Stimulated activated CD8-positive, alpha-beta memory T cell treated with anti-CD3 and anti-CD28 coated beads, Interleukin-7, amount 100 ng/mL, for 1 hour (primary cell): ENCODE measurements at places on chromosomes 12 and 14.
A peak's percentile ranks its signal among the peaks of the same experiment; 100 is the strongest.

DNA sequence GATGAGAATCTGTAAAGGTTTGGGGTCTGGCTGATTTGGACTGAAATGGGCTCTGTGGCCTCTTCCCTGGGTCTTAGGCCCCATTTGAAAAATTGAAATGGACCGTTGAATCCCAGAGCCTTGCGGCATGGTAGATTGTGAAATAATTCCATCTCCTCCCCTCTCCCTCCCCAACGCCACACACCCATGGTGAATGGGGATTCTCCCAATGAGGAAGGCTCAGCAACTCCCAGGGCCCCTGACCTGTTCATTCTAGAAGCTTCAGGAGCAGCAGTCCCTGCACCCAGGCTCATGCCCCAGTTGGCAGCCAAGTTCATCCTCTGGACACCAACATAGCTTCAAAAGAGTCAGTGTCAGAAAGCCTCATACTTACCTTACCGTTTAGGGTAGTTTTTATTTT, 217.4 kb downstream of the ZFP36L1 start:
- DNase-seq, result no peak

- DNase-seq, result no peak
Measured at GRCh38 chr14:54314365-54315104, 82.3 kb upstream of the CDKN3 start.

GRCh38 chr12:112815589-112816321, 24.2 kb downstream of the RPH3A start:
- no peak for DNase-seq

DNA sequence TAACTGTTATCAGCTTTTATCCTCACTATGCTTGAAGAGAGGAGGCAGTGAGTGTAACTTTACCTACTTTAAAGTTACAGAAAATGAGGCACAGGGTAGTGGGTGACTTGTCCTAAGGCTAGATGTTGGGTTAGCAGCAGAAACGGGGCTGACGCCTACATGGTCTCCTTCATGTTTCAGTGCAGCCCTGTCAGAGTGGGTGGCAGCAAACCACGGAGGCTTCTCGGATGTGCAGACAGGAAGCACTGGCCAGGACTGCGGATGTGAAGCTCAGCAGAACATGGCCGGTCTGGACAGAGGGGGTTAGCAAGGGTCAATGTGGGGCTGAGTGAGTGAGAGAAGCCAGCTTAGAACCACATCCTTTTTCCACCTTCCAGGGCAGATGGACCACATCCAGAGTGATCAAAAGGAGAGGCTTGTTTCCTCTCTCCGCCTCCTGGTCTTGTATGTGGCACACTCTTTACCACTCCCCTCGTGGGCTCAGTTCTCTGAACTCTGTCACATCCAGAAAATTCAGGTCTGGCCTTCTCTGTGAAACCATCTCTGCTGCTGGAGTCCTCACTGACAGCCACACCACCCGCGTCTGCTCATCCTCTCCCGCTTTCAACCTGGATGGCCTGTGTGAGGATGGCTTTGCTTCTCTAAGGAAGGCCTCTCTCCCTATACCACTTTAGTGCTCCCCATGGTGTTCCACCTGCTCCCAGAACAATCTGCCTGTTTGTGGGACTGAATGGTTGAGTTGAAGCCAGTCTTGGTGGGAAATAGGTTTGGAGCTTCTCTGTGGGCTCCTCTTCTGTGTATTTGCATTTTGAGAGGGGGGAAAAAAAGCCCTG, 14.1 kb downstream of the SUSD6 start:
- peak; percentile 40 for DNase-seq

GRCh38 chr14:51733147-51733546, 81.4 kb downstream of the FRMD6 start:
- DNase-seq, result no peak

GRCh38 chr12:28223025-28223554, 32.8 kb downstream of the CCDC91 start:
- no peak for DNase-seq

DNA sequence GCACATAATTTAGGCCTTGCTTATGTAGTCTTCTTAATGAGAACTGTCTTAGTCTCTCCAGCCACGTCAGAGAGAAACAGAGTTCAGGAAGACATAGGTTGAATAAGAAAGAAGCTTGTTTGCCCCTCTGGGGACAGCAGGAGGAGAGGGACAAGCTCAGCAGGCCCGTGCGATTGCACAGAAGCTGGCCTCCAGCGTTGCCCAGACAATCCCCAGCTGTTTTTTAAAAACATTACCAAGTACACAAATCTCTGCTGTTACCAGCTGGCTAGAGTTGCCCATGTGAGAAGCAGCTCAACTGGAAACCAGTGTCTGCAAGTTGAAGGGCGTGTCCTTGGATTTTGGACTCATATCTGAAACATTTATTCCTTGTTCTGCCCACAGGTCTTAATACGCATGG, 232.6 kb downstream of the EFCAB11 start:
- DNase-seq, result no peak

GRCh38 chr12:112340230-112340629, 42.0 kb downstream of the HECTD4 start:
- DNase-seq, result no peak

GRCh38 chr12:90917431-90917830, 37.5 kb downstream of the CCER1 start:
- DNase-seq, result no peak

GRCh38 chr14:91689608-91690007, 42.3 kb downstream of the CATSPERB start:
- no peak for DNase-seq

DNA sequence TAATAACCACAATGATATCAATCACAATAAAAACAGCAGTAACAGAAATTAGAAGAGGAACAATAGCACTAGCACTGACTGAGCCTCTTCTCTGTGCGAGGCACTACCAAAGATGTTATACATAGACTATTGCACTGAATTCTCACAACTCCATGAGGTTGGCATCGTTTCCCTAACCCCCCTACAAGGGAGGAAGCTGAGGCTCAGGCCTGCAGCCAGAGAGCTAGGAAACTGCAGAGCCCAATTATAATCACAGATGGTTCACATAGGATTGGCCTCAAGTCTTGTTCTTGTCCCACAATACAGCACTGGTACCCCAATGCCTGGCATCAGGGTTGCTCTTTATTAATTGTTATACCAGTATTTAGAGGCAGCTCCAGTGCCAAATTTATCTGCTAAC, 278.0 kb downstream of the CEP128 start:
- no peak for DNase-seq

DNA sequence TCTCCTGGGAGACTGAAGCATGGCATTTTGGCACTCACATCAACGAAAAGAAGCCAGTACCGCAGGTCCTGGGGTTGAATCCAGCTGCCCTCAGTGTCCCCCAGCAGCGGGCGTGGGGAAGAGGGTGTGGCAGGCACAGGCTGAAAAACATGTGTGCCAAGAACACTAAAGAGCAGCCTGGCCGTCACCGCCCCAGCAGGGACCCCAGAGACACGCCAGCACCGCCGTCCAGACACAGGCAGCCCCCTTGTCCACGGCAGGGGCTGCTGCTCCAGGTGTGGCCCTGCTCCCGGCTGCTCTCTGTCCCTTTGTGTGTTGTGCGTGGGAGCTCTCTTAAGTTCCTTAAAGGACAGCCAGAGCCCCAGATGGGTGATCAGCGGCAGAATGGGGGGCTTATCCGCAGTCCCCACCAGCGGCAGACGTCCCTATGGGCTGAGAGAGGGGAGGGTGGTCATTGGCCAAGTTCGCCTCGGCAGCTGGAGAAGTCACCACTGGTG, 556 bp downstream of the PHETA1 start:
- no peak for DNase-seq

DNA sequence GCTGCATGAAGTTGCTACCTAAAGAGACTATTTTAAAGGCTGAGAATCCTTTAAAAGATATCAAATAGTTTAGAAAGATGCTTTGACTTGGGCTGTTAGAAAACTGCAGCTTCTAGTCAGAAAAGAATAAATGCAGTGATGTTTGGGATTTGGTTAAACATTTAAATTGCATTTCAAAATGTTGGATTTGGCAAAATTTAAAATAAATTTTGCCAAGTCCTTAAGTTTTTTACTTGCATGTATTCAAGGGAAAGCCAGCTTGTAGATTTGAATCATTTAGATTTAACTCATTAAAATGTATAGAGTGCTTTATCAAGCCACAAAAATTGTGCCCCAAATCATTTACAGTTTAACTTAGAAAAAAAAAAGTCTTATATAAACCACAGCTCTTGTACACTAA, 109.7 kb downstream of the ANKS1B start:
- no peak for DNase-seq

DNA sequence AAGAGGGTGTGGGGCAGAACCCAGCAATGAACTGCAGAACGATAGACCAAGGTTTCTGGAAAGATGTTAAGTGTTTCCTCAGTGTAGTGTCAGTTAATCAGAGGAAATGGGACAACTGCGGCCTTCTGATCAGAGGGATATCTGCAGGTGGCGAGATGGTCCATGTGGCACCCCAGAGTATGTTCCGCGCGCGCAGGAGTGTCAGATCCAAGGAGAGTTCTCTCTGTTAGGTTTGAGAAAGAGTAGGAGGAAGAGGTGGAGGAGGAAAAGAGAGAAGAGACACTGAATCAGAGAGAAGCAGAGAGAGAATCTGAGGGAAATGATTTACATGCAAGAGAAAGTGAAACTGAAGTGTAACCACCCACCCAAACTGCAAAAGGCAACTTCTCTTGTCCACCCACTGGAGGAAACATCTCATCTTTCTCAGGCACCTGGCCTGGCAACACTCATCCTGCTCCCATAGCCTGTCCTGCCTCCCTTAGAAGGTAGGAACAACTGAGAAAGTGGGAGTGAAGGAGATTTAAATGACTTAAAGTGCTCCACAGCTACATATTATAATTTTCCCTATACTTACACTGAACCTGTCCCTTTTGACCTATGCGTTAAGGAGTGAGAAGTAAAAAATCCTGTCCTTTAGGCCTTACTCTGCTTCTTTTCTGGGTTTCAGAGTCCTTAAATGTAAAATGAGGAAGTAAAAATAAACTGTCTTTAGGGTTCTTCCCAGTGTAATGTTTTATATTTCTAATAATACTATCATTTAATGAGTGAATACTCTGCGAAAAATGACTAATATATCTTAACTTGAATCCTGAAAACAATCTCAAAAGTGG, 6.8 kb upstream of the TESPA1 start:
- DNase-seq, result no peak

DNA sequence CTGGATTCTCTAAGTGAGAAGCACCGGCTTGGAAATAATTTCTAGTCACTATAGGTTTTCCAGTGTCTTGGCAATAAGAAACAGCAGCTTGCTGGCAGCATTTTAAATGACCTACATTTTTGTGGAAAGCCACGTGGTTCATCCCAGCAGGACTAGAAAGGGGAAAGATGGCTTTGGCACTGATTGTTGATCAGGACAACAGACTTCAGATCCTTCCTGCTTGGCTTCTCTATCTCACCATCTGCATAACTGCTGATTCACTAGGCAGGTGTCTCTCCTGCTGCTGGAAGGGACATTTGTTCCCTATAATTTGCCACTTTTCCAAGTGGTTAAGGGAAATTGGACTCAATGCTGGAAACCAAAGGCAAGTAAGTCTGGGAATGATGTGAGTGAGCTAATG, 131.0 kb downstream of the TTC8 start:
- DNase-seq, result no peak

DNA sequence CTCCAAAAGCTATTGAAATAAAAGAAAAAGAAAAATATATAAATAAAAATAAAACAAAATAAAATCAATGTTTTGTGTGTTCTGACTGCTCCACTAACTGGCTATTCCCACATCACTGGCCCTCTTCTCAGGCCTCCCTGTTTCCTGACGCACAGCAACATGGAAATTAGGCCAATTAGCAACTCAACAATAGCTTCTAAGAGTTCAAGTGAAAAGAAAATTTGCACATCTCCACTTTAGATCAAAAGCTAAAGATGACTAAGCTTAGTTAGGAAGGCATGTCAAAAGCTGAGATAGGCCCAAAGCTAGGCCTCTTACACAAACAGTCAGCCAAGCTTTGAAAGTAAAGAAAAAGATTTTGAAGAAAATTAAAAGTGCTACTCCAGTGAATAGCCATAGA, 200.8 kb downstream of the DUSP6 start:
- no peak for DNase-seq

DNA sequence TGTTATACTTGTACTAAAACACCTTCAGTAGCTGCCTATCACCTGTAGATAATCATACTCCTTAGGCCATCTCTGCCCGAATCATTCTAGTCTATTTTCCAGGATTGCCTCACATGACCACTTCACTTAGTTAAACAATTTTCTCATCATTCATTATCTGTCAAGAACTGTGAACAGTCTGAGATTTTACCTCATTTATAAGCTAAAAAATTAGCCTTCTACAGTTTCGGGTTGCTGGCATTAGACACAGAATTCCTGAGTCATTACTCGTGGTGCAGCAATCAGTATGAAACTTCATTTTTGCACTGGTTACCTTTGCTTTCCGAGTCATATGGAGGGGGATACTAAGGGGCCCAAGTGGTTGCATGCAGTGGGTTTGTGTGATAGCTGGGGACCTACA, 57.6 kb upstream of the OTOGL start:
- DNase-seq, result no peak

- no peak for DNase-seq
Measured at GRCh38 chr12:108744021-108744897, 12.9 kb upstream of the CORO1C start.

DNA sequence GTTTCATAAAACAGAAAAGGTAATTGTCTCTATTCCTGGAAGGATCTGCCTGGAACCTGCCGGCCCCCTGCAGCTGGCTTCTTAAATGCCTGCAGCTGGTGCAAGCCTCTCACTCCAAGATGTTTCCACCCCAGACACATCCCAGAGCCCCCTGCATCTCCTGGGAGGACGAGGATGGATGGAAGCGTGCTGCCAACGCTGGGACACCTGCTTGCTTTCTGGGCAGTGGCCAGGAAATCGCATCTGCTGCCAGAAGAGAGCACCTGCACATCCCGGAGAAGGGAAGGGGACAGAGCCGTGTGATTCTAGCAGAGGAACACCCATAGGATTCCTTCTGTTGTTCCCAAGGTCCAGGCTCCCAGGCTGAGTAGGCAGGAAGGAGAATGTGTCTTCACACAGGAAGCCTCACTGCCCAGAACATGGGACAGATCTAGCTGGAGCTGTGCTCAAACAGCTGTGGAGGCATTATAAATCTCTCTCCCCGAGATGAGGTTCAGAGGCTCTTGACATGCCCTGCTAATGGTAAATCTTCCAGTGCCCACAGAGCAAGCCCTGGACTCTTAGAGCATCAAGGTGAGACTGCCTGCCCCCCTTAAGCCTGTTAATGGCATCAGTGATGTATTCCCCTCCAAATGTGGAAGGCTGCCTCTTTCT, 138.8 kb upstream of the MAP1LC3B2 start:
- DNase-seq, result no peak

- no peak for DNase-seq
Measured at GRCh38 chr12:13666806-13667205, 314.6 kb downstream of the GRIN2B start.

DNA sequence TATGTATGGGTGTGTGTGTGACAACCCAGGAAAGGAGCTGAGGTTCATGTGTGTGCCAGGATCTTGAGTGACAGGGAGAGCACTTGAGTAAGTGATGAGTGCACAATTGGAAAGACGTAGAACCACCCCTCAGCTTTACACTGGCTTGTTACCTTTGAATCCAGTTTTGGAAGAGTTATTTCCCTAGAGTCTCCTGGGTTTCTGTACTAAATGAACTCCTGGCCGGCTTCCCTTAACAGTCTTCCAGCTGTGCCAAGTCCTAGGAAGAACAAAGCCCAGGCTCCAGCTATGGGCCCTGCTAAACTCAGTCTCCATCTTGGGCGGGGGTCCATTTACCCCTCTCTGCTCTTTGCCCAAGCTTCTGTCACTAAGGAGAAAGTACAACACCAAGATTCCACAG, 19.7 kb upstream of the NR1H4 start:
- no peak for DNase-seq

GRCh38 chr14:35375558-35376025, 29.0 kb downstream of the NFKBIA start:
- no peak for DNase-seq
